Epithelial cell of proximal tubule (primary cell): ENCODE measurements at places on chromosomes 2 and 18. TPM values are rescaled to one million over a fixed set of nuclear protein-coding genes. Genes with fewer than 3 reads are reported as not detected.

DNA sequence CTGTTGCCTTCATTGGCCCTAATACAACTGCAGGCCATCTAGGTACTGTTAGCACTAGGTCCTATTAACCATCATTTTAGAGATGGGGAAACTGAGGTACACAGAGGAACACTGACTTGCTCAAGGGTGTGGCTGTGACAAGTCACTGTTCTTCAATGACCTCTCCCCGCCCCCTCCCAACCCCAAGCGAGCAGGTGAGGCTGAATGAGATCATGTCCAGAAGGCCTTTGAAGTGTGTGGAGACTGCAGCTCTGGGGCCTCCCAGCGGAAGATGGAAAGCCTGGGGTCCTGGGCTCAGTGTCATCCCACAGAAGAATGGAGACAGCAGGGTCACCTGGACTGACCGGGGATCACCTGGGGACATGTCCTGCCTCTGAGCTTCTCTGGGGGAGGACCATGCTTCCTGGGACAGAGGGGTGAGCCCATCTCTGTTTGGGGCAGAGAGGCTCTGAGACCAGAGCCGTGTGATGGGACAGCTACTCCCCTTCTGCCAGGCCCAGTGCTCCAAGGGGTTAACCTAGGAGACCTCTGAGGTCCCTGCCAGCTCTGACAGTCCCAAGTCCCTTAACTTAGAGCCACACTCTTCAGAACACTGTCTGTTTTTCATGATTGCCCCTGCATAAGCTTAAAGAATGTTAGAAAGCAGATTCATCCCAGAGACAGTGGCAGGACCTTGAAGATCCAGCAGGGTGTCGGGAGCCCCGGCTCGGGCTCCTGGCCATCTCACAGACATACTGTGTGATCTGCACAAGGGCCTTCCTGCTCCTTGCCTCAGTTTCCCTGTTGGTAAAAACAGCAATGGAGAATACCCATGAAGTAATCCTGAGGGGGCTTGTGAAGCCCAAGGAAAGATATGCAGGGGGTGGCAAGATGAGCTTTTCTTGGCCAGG is 16.7 kb upstream of the FOSL2 start:
- no peak for DNase-seq

- DNase-seq, result no peak
Observed at GRCh38 chr2:61326423-61326822, 144.5 kb downstream of the USP34 start.

DNA sequence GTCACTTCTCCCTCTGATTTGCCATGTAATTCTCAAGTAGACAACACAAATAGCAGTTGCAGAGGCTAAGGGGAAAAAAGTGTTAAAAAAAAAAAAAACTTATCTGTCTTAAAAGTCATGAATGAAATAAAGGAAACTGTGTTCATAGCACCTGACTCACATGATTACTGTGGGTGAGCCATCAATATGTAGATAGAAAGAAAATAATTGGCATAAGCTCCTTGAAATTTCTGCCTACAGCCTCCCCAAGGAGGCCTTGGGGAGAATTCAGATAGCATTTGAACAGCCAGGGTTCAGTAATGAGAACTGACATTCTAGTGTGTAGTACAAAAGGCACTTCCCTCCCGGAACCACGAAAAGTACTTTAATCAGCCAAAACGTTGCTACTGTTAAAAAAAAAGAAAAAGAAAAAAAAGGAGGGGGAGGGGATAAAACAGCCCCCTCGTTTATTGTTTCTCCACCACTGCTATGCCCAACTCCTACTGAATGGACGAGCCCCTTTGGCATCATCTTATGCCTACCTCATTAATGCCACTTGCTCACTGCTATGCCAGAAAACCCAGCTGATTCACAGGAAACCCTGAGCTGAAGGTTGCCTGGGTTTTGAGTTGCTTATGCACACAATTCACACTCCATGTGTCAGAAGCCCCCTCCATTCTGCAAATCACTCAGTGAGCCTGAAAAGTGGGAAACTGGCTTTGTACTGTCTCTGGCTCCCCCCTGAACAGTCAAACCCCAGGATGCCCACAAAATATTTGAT is 65.5 kb upstream of the KLF7 start:
- no peak for DNase-seq

GRCh38 chr2:190843890-190844699 is 36.5 kb upstream of the GLS start:
- no peak for DNase-seq

DNA sequence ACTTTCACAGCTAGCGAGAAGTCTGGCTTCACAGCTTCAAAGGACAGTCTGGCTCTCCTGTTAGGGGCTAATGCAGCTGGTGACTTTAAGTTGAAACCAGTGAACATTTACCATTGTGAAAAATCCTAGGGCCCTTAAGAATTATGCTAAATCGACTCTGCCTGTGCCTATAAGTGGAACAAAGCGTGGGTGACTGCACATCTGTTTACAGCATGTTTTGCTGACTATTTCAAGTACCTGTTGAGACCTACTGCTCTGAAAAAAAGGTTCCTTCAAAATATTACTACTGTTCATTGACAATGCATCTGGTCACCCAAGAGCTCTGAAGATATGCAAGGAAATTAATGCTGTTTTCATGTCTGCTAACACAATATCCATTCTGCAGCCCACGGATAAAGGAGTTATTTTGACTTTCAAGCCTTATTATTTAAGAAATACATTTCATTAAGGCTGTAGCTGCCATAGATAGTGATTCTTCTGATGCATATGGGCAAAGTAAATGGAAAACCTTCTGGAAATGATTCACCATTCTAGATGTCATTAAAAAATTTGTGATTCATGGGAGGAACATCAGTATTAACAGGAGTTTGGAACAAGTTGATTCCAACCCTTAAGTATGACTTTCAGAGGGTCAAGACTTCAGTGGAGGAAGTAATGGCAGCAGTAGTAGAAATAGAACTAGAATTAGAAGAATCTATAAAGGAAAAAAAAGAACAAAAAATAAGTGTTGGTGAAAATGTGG is 48.9 kb downstream of the POLR1A start:
- no peak for DNase-seq

Gene FAM161A
- 3.6 and 5.2 TPM in 2 replicates for total RNA-seq

Gene ADCYAP1
- total RNA-seq, result not detected in 2 replicates
